Posterior vena cava (tissue), 2 donors: ENCODE measurements at places on chromosomes 13 and 19. TPM values are rescaled to one million over a fixed set of nuclear protein-coding genes. Genes with fewer than 3 reads are reported as not detected.

DNA sequence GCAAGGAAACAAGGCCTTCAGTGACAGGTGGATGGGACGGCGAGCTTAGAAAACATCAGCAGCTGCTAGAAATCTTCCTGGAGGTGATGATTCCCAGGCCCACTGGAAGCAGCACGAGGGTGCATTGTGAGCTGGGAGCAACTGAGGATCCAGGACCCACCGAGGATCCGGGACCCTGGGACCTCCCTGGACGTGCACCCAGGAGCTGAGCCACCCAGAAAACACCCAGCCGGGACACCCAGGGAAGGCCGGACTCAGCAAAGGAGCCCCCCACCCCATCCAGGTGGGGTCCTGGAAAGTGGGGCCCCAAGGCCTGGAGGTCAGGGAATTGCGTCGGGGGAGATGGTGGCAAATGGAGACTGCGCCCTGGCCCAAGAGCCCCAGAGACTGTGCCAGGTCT lies 22.3 kb upstream of the SPACA7 start:
- peak; percentile 58 for DNase-seq

Gene CYP2F1
- total RNA-seq = not detected

Gene SPACA6
- 22.7 TPM for total RNA-seq

GRCh38 chr13:70080012-70080411 lies 27.6 kb upstream of the ATXN8OS start:
- no peak for DNase-seq

- DNase-seq = no peak
These were observed 2.6 kb downstream of the ZNF71 start for GRCh38 chr19:56597696-56598095.

Gene HSD17B14
- total RNA-seq = 5.6 TPM

DNA sequence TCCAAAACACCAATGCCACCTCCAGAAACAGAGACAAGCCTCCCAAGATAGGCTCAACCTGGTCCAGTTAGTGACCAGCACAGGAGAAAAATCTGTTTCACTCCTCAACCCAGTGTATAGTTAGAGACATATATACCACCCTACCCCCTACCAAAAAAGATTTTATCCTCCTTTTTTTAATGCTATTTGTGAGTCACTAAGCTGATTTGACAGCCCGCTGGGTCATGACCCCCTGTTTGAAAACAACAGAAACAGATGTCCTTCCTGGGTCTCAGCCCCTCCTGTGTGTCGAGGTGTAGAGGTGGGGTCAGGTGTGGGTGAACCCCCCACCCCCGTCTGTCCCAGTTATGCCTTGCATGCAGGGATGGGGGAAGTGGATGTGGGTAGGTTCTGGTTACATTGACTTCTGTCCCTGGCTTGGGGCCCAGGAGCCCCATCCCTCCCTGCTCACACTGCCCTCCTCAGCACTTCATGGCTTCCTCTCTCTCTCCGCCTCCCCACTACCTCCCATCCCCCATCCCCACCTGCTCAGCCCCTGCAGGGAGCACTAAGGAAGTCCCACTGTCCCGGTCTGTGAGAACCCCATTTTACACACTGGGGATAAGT lies 14.0 kb upstream of the TOMM40 start:
- DNase-seq = no peak

DNA sequence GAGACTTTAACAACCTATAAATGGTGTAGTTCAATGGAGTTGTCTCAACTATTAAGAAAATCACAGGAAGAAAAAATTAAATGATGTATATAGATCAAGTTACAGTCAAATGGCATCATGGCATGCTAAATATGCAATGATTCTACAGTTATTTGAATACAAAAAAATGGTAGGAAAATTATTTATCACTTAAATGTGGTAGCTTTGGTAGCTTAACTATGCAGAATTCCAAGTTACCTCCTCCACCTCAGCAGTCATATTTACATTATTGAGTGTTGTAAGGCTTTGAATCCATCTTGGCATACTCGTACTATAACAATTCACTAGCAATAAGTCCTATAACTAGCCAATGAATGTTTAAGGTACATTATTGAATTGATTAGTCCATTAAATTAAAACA lies 36.8 kb downstream of the CAB39L start:
- no peak for DNase-seq

DNA sequence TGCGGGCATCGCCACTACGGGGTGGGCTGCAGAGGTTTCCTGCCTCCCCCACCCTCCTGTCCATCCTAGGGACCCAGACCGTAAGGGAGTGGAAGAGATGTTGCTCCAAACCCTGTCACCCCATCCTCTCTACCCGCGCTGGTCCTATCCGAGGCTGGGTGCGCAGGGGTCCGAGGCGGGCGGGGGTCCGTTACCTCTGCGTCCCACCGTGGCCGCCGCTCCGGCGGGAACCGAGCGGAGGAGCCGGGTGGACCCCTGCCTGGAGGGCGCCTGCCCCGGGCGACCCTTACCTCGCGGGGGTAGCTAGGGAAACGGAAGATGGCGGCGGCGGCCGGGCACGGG lies at the start of gene DGKH:
Gene DGKH (plus strand): TSS at position 307 of the 342 bp plus-strand sequence. CDS start 126 bp downstream, outside the sequence.
- no peak for DNase-seq

- no peak for DNase-seq
These were observed 285.8 kb upstream of the PCDH9 start for GRCh38 chr13:67515895-67516294.

- no peak for DNase-seq
These were observed 22.6 kb downstream of the SMIM24 start for GRCh38 chr19:3457528-3458228.

Gene ELANE
- total RNA-seq = 2.2 TPM

- no peak for DNase-seq
These were observed 6.3 kb upstream of the BEST2 start for GRCh38 chr19:12745166-12745897.

- no peak for DNase-seq
These were observed 34.4 kb downstream of the SLC25A42 start for GRCh38 chr19:19098084-19098702.

GRCh38 chr13:110257408-110257807 lies 49.5 kb downstream of the COL4A1 start:
- DNase-seq = no peak

DNA sequence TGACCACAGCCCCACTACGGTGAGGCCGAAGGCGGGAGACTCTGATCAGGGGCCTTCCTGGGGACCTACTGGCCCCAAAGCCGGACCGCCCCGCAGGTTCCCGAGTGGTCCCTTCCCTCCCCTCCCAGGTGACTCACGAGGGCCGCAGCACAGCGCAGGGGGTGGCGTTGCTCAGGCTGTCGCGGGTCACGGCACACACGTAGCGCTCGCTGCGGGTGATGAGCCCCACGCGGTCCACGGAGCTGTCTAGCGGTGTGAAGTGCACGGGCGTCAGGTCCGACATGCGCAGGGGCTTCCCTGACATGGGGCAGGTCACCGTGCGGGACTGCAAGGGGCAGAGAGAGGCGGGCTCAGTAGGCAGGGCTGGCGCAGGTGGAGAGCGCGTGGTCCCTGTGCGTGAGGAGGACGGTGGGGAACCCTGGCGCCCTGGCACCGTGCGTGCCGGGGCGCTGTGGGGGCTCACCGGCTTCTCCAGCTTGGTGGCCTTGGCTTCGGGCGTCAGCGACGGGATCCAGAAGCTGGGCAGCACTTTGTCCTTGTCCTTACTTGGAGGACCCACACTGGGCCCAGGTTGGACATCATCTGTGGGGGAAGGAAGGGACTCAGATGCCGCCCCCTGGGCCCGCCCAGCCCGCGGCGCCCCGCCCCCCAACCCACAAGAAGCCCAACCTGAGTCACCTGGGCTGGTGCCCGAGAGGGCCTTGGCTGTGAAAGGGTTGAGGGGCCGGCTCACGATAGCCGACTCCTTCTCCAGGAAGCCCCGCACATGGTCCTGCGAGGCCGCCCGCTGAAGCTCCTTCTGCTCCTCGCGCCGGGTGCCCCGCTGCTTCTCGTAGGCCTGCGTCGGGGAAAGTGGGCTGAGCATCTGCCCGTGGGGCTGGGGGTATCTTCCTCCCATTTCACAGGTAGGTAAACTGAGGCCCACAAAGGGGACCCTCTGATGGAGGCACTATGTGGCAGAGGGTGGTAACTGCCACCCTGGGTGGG lies 23.7 kb downstream of the NOSIP start:
- no peak for DNase-seq

- no peak for DNase-seq
These were observed 15.9 kb downstream of the ZNF83 start for GRCh38 chr19:52622261-52622660.

- DNase-seq = no peak
These were observed 47.7 kb upstream of the ATP12A start for GRCh38 chr13:24632382-24633121.

Gene MBD3L2
- total RNA-seq = not detected

GRCh38 chr13:99980824-99981734 lies 505 bp upstream of the ZIC2 start:
- DNase-seq = peak; percentile 80

DNA sequence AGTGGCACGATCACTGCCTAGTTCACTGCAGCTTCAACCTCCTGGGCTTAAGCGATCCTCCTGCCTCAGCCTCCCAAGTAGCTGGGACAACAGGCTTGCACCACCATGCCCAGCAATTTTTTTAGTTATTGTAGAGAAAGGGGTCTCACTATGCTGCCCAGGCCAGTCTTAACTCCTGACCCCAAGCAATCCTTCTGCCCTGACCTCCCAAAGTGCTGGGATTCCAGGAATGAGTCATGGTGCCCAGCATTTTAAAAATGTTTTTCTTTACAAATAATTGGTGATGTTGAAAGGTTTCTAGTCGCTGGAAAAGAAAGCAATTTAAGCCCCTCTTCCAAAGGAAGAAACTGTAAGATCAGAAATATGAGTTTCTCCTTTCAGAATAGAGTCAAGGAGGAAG lies 19.4 kb downstream of the DYRK1B start:
- no peak for DNase-seq

Gene IGFL2
- total RNA-seq = not detected

Gene PROZ
- not detected for total RNA-seq

Gene RUBCNL
- 5.3 TPM for total RNA-seq

- DNase-seq = no peak
These were observed 10.6 kb upstream of the HIPK4 start for GRCh38 chr19:40400559-40400958.

DNA sequence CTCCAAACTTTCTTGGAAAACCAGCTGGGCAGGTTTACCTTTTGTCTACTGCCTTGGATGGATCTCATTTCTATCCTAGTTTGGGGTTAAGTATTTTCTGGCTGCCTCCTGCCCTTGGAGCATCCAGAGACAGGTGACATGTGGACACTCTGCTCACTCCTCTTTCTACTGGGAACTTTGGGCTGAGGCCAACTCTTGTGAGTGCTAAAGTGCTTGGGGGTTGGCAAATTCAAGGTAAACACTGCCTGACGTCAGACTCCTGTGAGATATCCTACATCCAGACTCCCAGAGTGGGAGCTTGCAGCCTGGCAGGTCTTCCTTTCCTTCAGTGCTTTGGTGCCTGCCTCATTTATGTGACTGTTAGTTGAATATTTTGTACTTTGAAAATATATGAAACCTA lies 388.1 kb downstream of the KCNRG start:
- no peak for DNase-seq

GRCh38 chr19:33963514-33963913 lies 166.8 kb downstream of the KCTD15 start:
- no peak for DNase-seq

Gene RASIP1
- total RNA-seq = 19.2 TPM

- DNase-seq = no peak
These were observed 49.4 kb upstream of the ARHGEF7 start for GRCh38 chr13:111065698-111066097.

GRCh38 chr13:87094646-87095045 lies 576.5 kb upstream of the SLITRK5 start:
- DNase-seq = no peak
